ENCODE measurements at places on chromosomes 2 and 18. TPM values are rescaled to one million over a fixed set of nuclear protein-coding genes. Genes with fewer than 3 reads are reported as not detected.

The CCT4 gene
- polyA plus RNA-seq = 142 TPM

The IL37 gene
- polyA plus RNA-seq = not detected

The GALR1 gene
- polyA plus RNA-seq = not detected

The RBM44 gene
- 0.17 TPM for polyA plus RNA-seq

The REG3A gene
- polyA plus RNA-seq = not detected

The UGT1A10 gene
- polyA plus RNA-seq = not detected

The ACTG2 gene
- polyA plus RNA-seq = not detected

The MYOM1 gene
- 0.65 TPM for polyA plus RNA-seq

The ESPNL gene
- polyA plus RNA-seq = not detected

The COL4A4 gene
- 1.7 TPM for polyA plus RNA-seq

The USP40 gene
- 7.8 TPM for polyA plus RNA-seq

The FOXD4L1 gene
- not detected for polyA plus RNA-seq

The SGPP2 gene
- not detected for polyA plus RNA-seq

The WBP1 gene
- polyA plus RNA-seq = 42.2 TPM

The CELF4 gene
- polyA plus RNA-seq = 0.21 TPM

The SLC66A2 gene
- 40.9 TPM for polyA plus RNA-seq

The TUBA3E gene
- polyA plus RNA-seq = not detected

The SERPINB11 gene
- not detected for polyA plus RNA-seq

The ABHD1 gene
- not detected for polyA plus RNA-seq

The VWA3B gene
- polyA plus RNA-seq = not detected

The PDCD1 gene
- not detected for polyA plus RNA-seq

The LYPD6B gene
- polyA plus RNA-seq = 5.5 TPM

The SNTG2 gene
- 1.8 TPM for polyA plus RNA-seq

The B4GALT6 gene
- polyA plus RNA-seq = not detected

The LIPG gene
- not detected for polyA plus RNA-seq

The ADCYAP1 gene
- polyA plus RNA-seq = not detected
